Stimulated activated CD8-positive, alpha-beta memory T cell treated with anti-CD3 and anti-CD28 coated beads, Interleukin-4, amount 100 ng/mL, for 4 hours (primary cell): ENCODE measurements at places on chromosomes 4 and X.
A peak's percentile ranks its signal among the peaks of the same experiment; 100 is the strongest.

DNA sequence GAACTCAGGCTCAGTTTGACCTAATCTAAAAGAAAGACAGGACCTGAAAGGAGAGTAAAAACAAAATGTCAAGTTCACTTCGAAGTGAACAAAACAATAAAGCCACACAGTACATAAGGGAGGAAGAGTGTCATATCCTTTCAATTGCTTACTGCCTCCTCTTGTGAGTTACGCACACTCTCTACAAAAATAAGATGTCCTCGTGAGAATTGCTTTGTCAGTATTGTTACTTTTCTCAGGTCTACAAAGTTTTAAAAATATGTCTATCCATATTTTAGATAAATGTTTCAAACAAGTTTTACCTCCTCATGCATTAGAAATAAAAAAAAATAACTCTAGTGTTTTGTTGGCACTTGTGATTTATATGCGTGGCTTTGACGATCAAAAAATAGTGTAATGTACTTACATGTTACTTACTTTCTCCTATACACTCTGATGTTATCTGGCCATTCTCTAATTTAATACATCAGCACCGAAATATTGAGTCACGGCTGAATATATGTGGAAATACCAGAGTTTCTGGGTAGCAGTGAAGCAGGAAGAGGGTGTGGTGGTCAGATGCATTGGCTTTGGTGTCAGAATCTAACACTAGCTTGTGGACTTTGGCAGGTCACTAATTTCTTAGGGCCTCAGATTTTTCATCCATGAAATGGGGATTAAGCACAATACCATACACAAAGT, 8.1 kb upstream of the MRPL1 start:
- DNase-seq: no peak

- DNase-seq: no peak
Measured at GRCh38 chrX:23333842-23334520, 668 bp upstream of the PTCHD1 start.

DNA sequence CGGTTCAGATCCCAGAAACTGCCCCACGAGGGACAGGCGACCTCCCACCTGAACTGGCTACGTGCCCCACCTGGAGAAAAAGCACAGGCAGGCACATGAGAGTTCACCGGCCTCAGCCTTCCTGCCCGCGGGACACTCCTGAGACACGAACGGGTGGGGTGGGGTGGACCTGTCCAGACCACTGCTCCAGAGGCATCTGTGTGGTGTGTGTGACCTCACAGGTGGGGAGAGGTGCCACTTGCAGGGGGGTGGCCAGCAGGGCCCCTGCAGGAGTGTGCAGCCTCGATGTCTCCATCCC, 18.5 kb downstream of the NELFA start:
- DNase-seq: no peak

- DNase-seq: no peak
Measured at GRCh38 chr4:111713276-111713675, 432.0 kb upstream of the FAM241A start.

GRCh38 chr4:127251423-127251822, 381.3 kb upstream of the INTU start:
- DNase-seq: no peak

- no peak for DNase-seq
Measured at GRCh38 chr4:137514406-137515111, 17.7 kb downstream of the PCDH18 start.

- DNase-seq: no peak
Measured at GRCh38 chr4:113636438-113636818, 125.1 kb downstream of the CAMK2D start.

DNA sequence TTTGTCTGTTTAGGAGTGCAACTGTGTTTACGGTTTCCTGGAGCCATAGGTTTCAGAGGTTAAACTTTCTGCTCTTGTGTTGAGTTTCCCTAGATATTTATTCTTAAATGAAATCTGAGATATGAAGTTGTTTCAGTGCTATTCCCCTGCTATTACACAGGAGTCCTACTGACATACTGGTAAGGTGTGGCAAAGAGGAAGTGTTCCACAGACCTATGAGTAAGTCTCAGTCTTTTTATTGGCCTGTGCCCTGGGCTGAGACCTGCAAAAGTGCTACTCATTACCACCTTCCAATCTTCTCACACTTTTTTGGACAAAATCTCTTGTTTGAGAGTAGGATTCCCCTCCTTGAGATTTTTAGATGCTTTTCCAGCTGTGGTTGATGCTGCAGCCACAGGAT, 35.6 kb upstream of the MAGEA8 start:
- DNase-seq: no peak

DNA sequence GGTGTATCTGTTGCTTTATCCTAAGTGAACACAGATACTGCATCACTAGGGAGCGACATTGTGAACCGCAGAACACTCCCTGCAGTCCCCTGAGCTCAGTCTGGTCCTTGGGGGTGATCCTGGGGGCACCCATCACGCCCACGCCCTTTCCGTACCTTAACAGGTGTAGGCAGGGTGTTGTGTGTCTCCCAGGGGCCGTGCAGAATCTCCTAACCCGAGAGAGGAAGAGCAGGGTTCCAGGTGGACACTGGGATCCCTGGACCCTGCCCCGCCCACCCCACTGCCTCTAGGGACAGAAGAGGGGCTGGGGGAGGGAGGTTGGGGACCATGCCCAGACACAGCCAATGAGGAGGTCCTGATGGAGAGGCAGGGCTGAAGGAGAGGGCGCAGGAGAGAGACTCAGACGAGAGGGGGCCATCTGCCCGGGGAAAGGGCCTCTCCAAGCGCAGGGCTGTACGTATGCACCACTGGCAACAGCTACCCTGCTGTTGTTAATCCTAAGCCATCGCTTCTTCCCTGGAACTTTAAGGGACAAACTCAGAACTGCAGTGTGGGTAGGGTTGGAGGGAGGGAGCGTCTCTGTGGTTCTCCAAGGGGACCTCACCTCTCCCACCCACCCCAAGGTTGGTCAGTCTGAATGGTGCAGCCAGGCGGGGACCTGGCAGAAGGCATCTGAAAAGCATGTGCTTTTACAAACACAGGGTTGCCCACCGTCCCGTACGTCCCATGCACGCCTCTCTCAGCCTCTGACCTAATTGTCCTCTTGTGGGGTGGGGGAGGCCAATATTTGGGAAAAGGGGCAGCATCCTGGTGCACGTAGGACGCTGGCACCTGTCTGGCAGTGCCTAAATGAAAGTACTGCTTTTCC, 2.5 kb downstream of the P2RY8 start:
- peak; percentile 10 for DNase-seq

GRCh38 chr4:178198691-178199090, 756.5 kb upstream of the AGA start:
- no peak for DNase-seq
